ENCODE measurements at places on chromosomes 1 and 21.

- no peak for DNase-seq
Observed at GRCh38 chr21:17636711-17637110, 24.0 kb upstream of the BTG3 start.

GRCh38 chr1:159979257-159979656 is 25.2 kb upstream of the SLAMF9 start:
- no peak for DNase-seq

- no peak for DNase-seq
Observed at GRCh38 chr1:177119311-177119710, 45.2 kb downstream of the ASTN1 start.

GRCh38 chr1:176196728-176197127 is 10.4 kb downstream of the COP1 start:
- no peak for DNase-seq

DNA sequence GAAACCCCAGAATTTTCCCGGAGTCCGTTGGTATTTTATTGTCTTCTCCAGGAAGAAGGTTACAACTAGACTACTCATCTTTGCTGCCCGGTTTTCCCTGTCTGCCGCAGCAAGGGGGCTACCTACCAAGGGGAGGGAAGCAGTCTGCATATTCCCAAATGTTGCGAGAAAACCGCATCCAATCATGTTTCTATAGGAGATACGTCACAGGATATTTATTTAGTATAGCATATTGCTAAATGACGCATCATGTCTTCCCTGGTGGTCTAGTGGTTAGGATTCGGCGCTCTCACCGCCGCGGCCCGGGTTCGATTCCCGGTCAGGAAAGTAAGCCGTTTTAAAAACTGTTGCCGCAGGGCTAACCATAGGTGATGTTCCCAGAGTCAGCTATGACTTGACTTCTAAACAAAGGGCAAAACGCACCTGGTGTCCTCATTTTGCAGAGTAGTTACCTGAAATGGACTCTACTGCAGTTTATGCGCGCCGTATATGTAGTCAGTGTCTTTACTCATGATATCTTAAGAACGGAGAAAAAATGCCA is 15.2 kb upstream of the ZNF692 start:
- DNase-seq, result peak; percentile 66

DNA sequence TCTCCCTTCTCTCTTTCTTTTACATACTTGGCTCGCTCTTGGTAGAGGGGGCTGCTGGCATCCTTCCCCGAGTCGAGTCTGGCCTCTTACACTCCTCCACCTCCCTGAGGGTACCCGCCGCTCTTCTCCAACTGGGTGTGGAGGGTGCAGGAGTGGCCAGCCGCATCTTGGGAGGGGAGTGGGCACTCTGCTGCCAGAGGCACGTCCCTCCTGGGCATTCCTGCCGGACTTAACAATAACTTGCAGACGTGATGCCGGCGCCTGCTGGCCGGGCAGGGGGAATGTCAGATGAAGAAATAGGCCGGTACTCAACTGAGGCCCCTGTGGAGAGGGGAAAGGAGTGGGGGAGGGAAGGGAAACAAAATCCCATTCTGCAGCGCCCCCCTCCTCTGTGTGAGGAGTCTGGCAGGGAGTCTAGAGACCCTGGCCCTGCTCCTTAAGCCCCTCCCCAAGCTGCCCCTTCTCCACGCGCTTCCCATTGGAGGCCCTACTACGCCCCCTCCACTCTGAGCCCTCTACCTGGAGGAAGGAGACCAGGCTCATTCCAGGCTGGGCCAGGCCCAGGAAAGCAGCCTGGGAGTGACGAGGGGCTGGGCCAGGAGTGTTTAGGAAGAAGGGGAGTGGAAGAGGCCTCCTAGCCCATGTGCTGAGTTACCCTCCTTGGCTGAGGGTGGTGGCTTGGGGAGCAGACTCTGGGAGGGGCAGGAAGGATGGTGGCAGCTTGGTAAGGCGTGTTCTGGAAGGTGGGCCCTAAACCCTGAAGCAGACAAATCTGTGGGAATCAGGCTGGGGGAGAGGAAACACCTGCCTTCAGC is 1.8 kb downstream of the ATP2B4 start:
- peak; percentile 30 for DNase-seq

GRCh38 chr1:203025686-203026030 is 633 bp upstream of the PPFIA4 start:
- DNase-seq, result no peak

GRCh38 chr1:205709059-205709398 is 28.7 kb upstream of the SLC45A3 start:
- no peak for DNase-seq

GRCh38 chr1:209485167-209485566 is 98.3 kb upstream of the CAMK1G start:
- peak; percentile 19 for DNase-seq

GRCh38 chr21:33642896-33643657 is 776 bp downstream of the ITSN1 start:
- DNase-seq, result peak; percentile 42

- DNase-seq, result no peak
Observed at GRCh38 chr21:41406340-41406739, 19.7 kb upstream of the MX1 start.

GRCh38 chr1:227450489-227450888 is 112.9 kb upstream of the ZNF678 start:
- no peak for DNase-seq

- no peak for DNase-seq
Observed at GRCh38 chr1:109891930-109892329, 18.7 kb upstream of the CSF1 start.

GRCh38 chr1:178189814-178190213 is 95.9 kb downstream of the RASAL2 start:
- no peak for DNase-seq

GRCh38 chr1:161359291-161359690 is 8.4 kb downstream of the CFAP126 start:
- DNase-seq, result no peak

DNA sequence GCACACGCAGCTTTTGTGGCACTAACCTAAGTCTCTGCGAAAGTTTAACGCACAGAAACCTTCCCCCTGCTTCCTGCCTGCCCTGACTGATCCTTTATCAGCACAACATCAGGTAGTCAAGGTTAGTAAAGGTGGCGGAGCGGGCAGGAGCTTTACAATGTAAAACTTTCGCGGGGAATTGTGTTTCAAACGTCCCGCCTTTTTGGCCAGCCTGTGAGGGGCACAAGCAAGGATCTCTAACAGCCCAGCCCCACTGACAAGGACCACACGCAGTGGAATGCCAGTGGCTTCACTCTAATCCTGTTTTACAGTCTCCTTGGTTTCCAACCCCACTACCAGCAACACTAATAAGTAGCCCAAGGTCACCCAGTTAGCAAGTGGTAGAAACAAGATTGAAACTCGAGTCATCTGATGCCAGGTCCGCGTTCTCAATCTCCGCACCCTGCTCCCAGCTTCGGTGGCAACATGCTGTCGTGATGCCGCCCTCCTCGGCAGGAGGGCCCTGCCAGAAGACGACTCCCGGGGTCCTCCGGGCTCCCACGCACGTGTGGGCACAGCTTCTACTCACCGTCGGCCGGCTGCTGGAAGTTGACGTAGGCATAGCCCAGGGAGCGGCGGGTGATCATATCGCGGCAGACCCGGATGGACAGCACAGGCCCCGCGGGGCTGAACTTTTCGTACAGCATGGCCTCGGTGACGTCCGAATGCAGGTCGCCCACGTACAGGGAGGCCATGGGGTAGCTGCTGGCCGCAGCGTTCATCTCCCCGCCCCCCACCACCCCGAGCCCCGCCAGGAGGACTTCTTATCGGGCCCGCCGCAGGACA is 1.2 kb downstream of the PABPC4 start:
- peak; percentile 60 for DNase-seq

GRCh38 chr1:203054642-203055041 is 28.4 kb downstream of the PPFIA4 start:
- DNase-seq, result no peak

DNA sequence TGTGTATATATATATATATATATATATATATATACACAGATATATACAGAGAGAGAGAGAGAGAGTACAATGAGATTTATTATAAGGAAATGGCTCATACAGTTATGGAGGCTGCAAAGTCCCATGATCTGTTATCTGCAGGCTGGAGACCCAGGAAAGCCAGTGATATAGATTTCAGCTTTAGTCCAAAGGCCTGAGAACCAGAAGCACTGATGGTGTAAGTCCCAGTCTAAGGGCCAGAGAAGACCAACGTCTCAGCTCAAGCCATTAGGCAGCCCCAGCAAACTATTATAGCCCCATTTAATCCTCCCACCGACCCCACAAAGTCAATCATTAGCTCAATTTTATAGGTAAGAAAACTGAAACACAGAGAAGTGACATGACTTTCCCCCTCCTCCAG is 35.0 kb upstream of the HPDL start:
- DNase-seq, result no peak

DNA sequence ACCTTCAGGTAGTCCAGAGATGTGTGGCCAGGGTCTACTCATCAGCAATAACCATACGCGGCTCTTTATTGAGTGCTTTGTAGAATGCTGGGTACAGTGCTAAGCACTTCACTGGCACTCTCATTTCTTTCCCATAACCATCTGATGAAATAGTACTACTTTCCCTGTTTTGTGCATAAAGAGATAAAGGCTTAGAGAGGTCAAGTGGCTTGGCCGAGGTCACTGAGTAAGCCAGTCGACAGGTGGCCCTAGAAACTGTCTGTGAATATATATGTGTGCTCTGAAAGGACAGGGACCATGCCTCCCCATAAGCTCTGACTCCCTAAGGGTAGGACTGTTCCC is 52.8 kb downstream of the NENF start:
- DNase-seq, result no peak

DNA sequence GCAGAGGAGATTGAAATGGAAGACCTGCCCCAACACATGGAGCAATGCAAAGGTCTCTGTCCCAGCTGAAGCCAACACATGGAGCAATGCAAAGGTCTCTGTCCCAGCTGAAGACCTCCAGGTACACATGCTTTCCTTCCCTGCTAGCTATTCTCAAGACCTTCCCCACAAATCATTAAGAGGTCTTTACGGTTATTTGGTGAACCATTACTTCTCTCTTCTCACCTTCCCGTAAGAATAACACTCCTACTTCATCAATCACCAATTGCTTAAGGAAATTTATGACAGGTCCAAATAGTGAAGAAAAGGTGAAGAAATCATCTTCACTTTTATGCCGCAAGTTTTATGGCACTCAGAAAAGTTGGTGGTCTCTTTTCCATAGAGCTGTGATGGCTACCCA is 138.8 kb downstream of the NTPCR start:
- no peak for DNase-seq

- DNase-seq, result no peak
Observed at GRCh38 chr1:16026723-16027484, 5.1 kb downstream of the CLCNKA start.

- DNase-seq, result no peak
Observed at GRCh38 chr1:235867903-235868469, 1.3 kb upstream of the LYST start.

- no peak for DNase-seq
Observed at GRCh38 chr1:235783148-235783776, 83.4 kb downstream of the LYST start.

- peak; percentile 80 for DNase-seq
Observed at GRCh38 chr1:231626951-231627614, 493 bp downstream of the DISC1 start.

GRCh38 chr1:76136894-76137293 is 62.3 kb downstream of the ST6GALNAC3 start:
- DNase-seq, result no peak

GRCh38 chr1:170804419-170804818 is 130.9 kb upstream of the MROH9 start:
- no peak for DNase-seq

DNA sequence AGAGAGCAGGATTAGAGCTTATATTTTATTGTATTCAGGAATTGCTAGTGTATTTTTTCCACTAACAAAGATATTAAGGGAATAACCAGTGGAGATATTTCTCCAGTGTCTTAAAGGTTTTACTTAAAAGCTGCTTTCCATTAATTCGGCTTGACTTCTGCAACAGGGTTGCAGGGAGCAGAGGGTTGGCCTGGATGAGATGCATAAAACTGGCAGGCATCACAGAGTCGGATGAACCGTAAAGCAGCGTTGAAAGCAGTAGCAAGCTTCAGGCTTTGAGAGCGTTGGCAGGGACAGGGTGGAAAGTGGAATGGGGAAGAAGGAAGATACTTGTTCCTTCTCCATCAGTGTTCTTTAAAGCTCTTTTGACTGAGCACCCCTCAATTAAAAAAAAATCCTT is 237.2 kb downstream of the LMO4 start:
- no peak for DNase-seq

GRCh38 chr1:89989799-89990198 is 5.1 kb upstream of the ZNF326 start:
- no peak for DNase-seq

DNA sequence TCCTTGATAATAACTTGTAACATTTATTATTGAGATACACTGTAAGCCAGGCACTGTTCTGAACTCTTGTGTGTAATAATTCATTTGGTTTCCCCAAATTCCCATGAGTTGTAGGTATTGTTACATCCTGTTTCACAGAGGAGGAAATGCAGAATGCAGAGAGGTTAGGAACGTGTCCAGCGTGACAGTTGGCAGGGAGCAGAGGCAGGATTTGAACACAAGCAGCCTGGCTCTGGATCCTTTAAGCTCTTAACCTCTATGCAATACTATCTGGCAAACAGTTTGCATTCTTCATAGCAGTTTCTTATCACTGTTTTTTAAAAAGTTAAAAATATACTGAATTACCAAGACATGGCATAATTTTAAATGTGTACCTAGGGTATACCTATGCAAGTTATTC is 30.5 kb downstream of the EEIG2 start:
- DNase-seq, result no peak

DNA sequence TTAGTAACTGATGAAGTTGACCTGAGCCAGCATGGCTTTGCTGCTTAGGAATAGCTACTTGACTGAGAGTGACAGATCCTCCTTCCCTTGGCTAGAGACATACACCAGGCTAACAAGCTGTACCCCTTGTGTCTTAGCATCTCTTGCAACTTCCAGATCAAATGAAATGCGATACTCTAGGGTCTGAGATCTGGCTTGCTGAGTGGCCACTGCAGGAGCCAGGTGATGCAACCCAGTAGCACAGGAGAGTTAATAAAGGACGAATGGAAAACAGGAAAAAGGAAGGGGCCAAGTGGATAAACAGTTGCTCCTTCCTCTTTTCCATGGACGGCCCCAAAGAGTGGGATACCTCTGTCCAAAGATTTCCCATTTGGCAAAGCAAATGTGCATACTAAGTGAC is 38.2 kb downstream of the ASTN1 start:
- no peak for DNase-seq

DNA sequence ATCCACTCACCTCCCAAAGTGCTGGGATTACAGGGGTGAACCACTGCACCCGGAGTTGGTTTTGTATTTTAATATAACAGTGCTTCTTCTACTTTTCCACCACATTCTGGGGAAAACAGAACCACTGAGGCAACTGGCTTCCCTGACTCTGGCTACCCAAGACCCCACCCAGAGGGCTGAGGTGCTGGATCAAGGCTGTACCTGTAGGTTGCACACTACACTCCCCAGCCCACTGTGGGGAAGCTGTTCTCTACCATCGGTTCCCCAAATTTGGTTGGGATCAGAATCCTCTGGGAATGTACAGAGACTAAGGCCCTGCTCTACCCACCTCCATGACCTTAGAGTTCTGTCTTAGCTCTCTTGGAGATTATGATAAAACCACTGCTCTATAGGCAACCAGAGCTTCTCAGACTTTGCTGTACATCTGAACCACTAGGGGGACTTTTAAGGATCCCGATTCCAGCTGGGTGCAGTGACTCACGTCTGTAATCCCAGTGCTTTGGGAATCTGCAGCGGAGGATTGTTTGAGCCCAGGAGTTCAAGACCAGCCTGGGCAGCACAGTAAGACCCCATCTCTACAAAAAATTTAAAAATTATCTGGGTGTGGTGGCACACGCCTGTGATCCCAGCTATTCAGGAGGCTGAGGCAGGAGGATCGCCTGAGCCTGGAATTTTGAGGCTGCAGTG is 51.6 kb downstream of the GNG4 start:
- DNase-seq, result no peak

All from left ventricle myocardium inferior (tissue), 1 donor.